NCI-H1694 (cell line): ENCODE measurements at places on chromosomes 2 and 18.

DNA sequence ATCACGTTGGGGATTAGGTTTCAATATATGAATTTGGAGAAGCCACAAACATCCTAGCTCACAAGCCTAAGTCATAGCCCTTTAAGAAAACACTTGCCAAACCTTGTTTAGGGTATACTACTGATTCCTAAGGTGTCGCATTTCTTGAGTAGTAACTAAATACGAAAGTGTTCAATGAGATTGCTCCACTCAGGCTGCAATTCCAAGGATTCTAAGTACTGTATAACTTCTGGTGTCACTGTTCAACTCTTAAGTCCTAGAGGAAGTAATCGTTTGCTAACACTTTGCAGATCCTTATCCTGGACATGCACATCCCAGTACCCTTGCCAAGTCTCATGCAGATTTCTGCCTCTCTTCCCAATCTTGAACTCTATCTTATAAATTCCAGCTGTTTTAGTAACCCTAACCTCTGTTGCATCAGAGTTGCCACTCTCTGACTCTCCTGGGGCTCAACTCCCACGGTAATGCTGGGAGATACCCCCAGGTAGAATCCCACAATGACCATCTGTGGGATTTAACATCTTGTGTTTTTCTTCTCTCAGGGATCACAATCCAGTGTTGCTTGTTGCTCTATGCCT, 122.4 kb downstream of the HIBCH start:
- no peak for DNase-seq

DNA sequence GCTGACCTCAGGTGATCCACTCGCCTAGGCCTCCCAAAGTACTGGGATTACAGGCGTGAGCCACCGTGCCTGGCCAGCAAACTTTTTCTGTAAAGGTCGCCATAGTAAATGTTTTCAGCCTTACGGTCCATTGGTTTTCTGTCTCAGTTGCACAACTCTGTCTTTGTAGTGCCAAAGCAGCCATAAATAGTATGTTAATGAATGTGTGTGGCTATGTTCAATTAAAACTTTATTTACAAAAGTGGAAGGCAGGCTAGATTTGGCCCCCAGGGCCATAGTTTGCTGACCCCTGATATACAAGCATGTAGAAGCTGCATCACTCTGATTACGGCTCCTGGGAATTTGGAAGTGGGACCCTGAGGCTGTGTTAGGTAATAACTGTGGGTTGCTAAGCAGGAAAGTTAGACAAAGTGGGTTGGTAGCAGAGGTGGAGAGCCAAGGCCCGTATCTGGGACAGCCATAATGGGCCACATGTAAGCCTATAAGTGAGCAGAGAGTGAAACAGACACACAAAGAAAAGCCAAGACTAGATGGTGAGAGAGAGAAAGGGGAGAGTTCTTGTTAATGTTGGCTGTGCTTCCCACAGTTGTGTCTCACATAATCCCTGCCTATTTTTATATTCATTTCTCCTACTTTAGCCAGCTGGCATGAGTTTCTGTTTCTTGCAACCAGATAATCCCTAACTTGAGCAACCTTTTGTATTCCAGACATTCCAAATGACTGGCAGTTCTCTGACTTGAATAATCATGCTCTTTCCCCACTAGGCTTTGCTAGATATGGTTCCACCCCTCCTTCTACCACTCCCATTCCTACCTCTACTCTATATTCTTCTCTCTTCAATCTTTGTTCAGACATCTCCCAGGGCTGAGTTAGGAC, 223.3 kb upstream of the STON1 start:
- no peak for DNase-seq

- no peak for DNase-seq
These were observed 1.3 kb downstream of the HS6ST1 start for GRCh38 chr2:128317181-128317898.

DNA sequence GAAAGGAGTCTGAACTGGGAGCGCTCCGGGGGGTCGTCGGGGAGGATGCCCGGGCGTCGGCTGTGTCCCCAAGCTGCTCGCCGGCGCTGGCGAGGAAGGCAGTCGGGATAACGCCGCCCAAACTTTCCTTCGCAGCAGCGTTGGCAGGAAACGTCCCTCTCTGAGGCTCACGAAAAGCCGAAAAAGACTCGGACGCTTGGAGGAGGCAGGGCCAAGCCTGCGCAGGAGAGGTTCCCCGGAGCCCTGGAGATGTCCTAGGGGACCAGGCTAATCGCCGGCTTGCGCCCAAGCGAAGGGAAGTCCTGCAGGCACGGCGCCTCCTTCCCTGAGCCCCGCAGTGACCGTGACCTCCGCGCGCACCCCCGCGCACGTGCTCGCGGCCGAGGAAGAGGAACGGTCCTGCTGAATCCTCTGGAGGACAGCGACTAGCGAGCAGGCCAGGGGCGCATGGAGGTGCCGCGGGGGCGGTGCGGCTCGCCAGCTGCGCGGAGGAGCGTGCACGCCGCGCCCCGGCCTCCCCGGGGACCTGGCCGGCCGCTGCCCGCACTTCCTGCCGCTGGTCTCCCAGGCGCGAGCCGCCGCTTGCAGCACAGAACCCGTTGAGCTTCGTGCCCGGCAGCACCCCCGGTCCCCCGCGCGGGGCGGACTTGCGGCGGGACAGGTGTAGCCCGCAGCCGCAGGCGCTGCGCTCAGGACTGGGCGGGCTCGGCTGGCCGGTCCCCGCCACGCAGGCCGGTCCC, at the start of gene SH3RF3:
Gene SH3RF3, plus strand, starts transcription at position 590 of the 740 bp plus-strand sequence.
- DNase-seq = no peak

GRCh38 chr2:29459445-29460179, 344.4 kb downstream of the CLIP4 start:
- DNase-seq = no peak

GRCh38 chr18:31901063-31901462, 41.9 kb downstream of the TRAPPC8 start:
- no peak for DNase-seq

DNA sequence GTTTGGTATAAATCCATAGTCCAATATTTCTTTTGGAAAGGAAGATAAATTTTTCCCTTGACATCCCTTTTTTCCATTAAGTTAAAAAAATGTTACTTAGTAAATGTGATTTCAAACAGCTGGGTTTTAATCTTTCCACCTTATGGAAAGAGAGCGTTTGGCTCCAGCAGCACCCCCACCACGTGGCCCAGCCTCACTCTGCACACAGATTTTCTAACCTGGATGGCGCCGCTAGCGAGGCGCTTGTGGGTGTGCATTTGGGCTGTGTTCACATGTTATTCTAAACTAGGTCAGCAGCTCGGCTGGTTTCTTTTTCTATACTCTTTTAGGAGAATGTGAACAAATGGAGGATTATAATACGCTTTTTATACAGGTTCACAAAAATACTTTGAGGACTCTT, 218.0 kb downstream of the LDLRAD4 start:
- DNase-seq = no peak
